ENCODE measurements at places on chromosomes 3 and 15.

DNA sequence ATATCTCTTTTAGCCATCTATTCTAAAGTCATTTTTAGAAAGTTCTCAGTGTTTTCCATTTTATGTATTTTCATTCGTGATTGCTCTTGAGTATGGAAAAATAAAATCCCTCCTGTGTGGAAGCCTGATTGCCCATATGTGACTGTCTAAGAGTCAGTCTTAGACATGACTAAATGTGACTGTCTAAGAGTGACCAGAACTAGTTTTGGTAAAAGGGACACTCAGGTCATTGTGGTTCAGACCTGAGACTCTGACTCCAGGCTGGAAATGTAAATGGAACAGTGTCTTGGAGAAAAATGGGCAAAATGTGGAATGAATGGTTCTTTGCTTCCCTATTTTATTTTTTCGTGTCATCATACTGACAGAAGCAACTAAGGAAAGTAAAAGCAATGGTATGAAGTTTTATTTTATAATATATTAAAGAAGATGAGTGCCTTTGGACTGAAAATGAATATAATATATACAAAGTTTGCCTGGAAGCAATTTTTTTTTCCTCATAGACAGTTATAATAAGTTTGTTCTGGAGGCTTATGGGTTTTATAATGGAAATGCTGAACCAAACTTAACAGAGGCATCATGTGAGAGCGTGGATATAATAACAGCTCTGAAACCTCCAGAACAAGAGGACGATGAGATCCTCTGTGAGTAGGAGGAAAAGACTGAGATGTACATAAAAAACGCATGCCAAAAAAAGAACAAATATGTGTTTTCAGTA, 264.4 kb downstream of the ZPLD1 start:
- DNase-seq = no peak

- no peak for DNase-seq
These were observed 9.7 kb downstream of the TRPM7 start for GRCh38 chr15:50676799-50677483.

GRCh38 chr3:124229420-124229819, 237.5 kb upstream of the ROPN1 start:
- DNase-seq = no peak

- peak; percentile 11 for DNase-seq
These were observed 67.8 kb downstream of the UBP1 start for GRCh38 chr3:33372218-33373081.

DNA sequence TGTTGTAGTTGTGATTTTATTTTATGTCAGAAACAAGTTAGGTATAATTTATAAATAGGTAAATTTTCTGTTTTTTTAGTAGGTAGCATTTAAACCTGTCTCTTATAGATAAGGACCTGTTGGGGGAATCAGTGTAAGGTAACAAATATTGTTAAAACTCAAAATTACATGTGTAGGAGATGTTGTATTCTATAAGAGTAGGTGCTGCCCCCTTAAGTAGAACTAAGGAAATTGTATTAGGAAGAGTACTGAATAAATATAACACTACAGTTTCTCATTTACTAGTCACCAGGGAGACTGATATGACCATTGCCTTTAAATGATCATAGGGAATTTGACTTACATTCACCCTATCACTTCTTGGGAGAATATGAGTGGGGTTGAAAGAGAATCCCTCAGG, 31.2 kb downstream of the SLC25A36 start:
- peak; percentile 3 for DNase-seq

- no peak for DNase-seq
These were observed 34.6 kb downstream of the TNFAIP8L3 start for GRCh38 chr15:51060030-51060673.

- DNase-seq = no peak
These were observed 1028.2 kb downstream of the MCTP2 start for GRCh38 chr15:95259513-95259912.

GRCh38 chr3:132205609-132206008, 111.6 kb upstream of the ACP3 start:
- no peak for DNase-seq

DNA sequence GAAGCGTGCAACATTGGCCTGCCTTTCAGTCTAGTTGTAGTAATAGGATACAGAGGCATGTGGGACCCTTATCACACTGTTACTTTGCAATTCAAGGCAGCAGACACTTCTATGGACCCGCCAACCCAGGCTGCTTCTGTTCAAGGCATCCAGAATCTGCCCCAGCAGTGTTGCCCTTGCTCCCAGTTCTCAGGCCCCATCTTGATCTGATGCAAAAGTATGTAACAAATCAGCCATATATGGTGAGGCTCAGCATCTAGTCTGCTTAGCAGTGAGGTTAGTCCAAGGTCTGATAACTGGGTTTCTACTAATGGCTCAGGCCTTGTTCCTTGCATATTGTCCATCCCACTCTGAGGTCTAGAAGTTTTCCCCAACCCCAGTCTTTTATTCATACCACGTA, 17.9 kb downstream of the C2CD4B start:
- no peak for DNase-seq

DNA sequence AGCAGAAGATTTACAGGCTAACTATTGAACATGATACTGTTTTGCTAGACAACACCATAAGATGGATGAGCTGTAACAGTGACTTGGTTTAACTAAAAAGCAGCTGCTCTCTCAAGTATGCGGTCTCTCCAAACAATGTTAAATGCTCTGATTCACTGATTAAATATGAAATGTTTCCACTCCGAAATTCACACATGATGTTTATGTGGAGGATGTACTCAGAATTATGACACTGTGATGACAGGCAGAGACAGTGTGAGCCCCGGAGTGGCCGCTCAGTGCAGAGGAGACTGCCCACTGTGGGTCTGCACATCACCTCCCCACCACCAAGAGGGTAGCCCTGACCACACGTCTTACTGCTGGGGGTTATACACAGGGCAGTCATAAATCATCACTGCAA, 83.9 kb upstream of the MEX3B start:
- peak; percentile 83 for DNase-seq

GRCh38 chr15:73560501-73561117, 72.6 kb downstream of the NPTN start:
- peak; percentile 40 for DNase-seq

- DNase-seq = no peak
These were observed 790 bp downstream of the SKOR1 start for GRCh38 chr15:67825881-67826716.

DNA sequence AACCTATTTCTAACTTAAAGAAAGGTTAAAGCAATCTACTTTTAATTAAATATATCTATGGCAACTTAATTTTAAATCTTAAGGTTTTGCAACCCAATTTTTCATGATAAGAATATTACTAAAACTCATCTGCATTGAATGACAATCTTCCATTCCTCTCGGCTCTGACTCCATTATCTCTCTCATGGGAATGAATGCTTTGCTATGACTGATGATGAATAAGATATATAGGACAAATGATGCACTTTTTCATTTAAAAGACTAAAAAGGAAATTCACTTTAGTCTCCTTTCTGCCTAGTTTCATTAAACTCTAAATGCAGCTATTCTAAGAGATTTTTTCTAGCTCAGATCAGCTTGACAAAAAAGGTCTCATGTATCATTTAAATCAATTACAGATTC, 68.7 kb downstream of the GBE1 start:
- DNase-seq = no peak

DNA sequence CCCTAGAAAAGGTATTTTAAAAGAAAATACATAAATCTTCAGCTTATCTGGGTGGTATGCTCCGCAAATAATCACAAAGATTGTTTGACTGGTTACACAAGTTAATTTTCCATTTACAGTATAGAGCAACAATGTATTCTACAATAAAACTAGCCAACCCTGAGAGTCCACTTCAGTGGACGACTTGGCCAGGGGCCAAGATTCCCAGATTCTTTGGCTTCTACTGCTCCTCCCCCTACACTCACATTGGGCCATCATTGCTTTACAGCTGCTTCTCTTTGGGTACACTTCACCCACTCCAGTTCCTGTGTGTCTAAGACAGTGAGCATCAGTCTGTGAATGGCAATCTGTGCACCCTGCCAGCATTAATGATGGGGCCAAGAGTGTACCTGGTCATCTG, 17.2 kb upstream of the PRICKLE2 start:
- DNase-seq = no peak

DNA sequence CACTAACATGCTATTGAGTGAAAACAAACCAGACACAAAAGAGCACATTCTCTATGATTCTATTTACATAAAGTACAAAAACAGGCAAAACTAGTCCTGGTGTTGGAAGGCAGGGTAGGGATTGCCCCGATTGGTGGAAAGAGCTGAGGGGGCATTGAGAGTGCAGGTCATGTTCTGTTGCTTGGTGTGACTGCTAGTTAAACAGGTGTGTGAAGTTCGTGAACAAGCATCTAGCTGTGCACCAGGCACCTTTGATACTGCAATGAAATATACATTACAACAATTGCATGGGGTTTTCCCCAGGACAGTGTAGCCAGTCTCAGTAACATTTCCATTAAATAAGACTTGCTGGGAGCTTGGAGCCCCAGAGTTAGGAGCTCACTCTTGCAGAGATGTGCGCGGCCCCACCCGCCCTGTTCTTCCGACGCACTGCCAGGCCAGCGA, 26.3 kb upstream of the THRB start:
- DNase-seq = no peak

DNA sequence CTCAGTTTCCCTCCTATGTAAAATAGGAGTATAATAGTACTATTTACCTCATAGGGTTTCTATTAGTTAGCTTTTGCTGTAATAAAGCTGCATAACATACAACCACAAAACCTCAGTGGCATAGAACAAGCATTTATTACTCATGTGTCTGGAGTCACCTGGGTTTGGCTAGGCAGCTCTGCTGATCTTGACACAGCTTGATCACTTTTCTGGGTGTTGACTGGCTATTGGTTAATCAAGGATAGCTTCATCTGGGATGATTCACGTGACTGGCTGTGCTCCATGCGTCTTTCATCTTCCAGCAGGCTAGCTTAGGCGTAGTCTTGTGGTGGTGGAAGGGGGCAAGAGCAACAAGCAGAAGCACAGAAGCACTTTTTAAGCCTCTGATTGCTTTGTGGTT, 112.6 kb downstream of the SQOR start:
- no peak for DNase-seq

- no peak for DNase-seq
These were observed 78.4 kb downstream of the AKAP13 start for GRCh38 chr15:85458764-85459163.

- no peak for DNase-seq
These were observed 113.4 kb downstream of the SRGAP3 start for GRCh38 chr3:9135930-9136525.
